ENCODE measurements at places on chromosomes 2 and 18.

DNA sequence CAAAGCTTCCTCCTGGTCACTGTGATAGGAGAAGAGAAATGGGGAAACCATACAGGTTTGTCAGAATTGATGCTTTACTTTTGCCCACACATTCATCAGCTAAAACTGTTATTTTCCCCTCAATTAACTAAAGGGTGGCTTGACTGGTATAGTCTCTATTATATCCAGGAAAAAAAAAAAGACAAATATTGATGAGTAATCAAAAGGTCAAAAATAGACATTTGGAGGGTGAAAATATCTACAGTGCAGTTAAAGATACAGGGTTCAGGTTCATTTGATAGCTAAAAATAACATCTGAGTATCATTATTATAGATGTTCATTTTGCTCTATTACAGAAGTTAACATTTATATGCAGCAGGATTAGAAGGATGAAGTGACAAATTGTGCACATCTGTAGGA is 577.6 kb upstream of the FAM98A start:
- DNase-seq: no peak

DNA sequence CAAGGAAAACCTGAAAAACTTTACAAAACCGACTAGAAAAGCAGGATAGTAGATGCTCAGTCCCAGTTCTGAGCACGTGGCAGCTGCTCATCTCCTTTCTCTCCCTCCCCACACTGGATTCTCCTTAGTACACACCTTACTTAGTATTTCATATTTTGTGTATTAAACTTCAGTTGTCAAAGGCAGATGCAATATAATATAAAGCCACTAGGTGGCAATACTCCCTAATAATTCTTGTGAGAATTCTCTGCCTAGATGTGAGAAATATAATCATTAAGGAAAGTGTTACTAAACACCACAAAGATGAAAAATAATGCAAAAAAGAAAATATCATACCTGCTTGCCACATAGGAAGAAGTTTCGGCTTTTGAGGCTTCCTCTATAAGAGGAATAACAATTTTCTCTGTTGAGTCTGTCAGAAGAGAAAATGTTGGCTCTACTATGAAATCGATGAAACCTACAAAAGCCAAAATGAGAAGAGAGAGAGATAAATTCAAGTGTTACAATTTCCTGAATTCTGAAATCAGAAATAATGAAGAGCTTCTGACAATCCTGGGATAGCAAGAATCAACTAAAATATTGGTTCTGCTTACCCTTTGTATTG is 200.6 kb downstream of the PPP1R1C start:
- DNase-seq: no peak

GRCh38 chr2:128599700-128600099 is 281.0 kb upstream of the HS6ST1 start:
- no peak for DNase-seq

- no peak for DNase-seq
Observed at GRCh38 chr2:145374165-145374564, 854.2 kb upstream of the ZEB2 start.

GRCh38 chr2:232976176-232976575 is 36.9 kb downstream of the NGEF start:
- DNase-seq: no peak

- no peak for DNase-seq
Observed at GRCh38 chr2:168087401-168087800, 160.0 kb downstream of the STK39 start.

All from CD4-positive, alpha-beta T cell treated with Interleukin-17A for 4 hours (primary cell).